ENCODE measurements at places on chromosomes 16 and 17.

- DNase-seq: no peak
Observed at GRCh38 chr16:12182212-12182611, 205.7 kb downstream of the SNX29 start.

DNA sequence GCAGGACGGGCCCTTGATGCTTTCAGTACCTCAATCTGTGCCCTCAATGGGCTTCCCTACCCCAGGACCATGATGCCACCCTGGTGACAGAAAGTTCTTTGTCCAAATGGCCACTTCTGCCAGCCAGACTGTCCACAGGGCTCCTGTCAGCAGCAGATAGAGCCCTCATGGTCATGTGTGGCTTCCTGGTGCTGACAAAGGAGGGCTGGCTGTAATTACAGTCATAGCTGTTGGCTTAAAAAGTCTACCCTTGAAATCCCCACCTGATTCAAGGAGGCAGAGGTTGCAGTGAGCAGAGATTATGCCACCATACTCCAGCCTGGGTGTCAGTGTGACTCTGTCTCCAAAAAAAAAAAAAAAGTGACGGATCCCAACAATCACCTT, 3.3 kb downstream of the TRPV2 start:
- no peak for DNase-seq

DNA sequence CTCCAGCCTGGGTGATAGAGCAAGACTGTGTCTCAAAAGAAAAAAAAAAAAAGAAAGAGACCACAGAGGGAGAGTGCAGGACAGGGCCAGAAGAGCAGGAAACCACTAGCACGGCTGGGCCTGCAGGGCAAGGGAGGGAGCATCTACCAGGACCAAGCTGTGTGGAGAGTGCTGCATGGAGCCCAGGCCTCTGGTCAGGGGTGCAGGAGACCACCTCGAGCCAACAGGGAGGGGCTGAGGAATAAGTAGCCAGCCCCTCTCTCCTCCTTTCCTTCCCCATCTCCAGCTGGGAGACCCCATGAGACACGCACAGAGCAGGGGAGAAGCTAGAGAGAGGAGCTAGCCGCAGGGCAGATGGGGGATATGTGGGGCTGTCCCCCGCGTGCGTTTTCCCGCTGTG, 67.0 kb upstream of the DNAH17 start:
- no peak for DNase-seq

- no peak for DNase-seq
Observed at GRCh38 chr16:69618307-69618706, 52.5 kb downstream of the NFAT5 start.

DNA sequence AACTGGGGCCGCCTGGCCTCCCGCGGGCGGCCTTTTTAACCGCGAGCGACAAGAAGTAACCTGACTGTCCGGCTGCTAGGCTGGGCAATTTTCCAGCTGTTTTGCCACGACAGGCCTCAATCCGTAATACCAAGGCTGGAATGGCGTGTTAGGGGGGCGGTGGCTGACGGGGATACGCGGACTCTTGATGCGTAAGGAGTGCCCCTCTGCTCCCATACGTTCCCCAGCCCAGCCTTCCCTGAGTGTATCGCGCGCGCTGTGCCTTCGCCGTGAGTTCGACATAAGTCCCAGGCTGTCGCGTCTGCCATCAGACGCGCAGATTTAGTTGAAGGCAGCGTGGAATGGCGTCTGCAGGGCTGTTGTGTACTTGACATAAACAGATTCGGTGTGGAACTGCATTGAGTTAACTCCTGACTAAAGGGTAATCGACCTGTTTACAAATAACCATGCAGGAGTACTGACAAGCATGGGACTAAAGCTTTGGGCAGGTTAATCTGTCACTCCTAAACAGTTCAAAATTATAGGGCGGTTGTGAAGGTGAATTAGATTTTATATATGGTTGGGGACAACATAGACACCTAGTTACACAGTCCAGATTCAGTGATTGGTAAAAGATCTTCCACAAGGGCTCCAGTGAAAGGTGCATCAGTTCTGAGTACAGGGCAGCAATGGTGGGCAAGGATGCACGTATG, 16.6 kb upstream of the ERN1 start:
- DNase-seq: peak; percentile 24

DNA sequence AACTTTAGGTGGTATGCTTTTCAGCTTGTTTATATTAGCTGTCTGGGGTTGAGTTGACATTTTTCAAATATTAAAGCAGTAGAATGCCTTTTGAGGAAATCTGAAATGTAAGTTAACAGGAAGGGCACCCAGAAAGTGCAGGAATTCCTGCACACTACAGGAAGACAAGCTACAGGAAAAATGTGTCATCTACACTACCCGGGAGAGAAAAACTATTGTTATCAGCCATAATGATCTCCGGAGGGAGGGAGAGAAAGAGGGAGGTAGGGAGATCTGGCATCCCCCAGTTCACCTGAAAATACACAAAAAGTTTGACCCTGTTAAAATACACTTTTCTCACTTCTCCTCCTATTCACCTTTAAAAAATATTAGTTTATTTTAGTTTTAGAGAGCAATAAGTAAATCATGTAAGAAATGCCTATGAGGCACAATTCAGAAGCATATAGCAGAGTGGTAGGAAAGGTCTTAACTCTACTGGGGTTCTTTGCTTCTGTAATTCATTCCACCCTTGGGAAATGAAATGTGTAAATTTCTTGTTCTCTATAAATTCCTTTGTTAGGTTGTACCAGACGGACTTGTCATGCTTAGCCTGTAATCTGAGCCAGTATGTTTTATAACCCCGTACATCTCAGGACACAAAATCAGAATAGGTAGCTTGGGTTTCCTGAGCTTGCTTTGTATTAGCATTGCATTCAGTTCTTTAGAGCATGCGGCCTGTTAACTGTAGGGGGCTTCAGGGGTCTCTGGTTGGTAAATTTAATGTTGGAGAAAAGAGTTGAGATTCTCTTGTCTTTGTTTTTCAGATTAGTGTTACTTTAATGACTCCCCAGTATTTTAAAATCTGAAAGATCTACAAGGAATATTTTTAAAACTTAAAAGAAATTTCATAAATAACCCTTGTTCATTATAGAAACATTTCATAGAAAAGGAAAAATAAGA, 3.3 kb downstream of the MAP2K6 start:
- no peak for DNase-seq

- DNase-seq: peak; percentile 47
Observed at GRCh38 chr16:57530104-57530521, 6.3 kb downstream of the CCDC102A start.

DNA sequence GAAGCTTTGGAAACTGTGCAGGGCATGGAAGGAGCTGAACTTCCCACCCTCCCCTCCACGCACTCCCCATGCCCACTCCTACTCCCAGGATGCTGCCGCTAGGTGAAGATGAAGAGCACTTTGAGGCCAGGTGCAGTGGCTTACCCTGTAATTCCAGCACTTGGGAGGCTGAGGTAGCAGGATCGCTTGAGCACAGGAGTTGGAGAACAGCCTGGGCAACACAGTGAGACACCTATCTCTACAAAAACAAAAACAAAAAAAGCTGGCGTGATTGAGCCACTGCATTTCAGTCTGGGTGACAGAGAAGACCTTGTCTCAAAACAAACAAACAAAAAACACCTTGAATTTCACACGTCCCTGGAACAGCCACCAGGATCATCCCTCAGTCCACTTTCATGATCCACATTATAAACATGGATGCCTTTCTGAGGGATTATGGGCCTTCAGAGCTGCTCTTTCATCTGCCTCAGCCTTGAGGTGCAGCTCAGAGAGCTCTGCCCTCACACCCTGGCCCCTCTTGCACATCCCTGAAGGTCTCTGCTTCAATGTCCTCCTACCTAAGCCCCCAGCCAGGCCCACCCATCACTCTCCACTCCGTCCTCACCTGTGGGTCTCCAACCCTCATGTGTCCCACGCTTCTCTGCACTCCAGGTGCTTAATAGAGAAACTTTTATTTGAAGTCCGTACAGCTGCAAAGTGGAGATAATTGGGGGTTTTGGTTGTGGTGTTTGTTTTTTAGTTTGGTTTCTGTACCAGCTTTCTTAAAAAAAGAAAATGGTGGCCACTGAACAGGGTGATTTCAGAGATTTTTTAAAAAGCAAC, 25.8 kb downstream of the PHB1 start:
- DNase-seq: no peak

- no peak for DNase-seq
Observed at GRCh38 chr17:830381-830780, 48.2 kb downstream of the MRM3 start.

DNA sequence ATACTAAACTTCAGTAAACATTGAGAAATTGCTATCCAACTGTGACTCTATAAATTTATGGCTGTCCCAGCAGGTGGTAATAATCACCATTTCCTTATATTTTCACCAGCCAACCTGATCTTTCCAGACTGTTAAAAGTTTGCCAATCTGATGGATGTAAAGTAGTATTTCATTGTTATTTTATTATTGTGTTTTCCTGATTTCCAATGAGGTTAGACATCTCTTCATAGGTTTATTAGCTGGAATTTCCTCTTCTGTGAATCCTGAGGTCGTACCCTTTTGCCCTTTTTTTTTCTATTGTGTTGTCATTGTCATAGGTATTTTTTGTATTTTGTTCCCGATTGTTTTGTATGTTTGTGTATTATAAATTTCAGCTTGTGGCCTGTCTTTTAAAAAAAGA, 31.7 kb downstream of the BMERB1 start:
- no peak for DNase-seq

DNA sequence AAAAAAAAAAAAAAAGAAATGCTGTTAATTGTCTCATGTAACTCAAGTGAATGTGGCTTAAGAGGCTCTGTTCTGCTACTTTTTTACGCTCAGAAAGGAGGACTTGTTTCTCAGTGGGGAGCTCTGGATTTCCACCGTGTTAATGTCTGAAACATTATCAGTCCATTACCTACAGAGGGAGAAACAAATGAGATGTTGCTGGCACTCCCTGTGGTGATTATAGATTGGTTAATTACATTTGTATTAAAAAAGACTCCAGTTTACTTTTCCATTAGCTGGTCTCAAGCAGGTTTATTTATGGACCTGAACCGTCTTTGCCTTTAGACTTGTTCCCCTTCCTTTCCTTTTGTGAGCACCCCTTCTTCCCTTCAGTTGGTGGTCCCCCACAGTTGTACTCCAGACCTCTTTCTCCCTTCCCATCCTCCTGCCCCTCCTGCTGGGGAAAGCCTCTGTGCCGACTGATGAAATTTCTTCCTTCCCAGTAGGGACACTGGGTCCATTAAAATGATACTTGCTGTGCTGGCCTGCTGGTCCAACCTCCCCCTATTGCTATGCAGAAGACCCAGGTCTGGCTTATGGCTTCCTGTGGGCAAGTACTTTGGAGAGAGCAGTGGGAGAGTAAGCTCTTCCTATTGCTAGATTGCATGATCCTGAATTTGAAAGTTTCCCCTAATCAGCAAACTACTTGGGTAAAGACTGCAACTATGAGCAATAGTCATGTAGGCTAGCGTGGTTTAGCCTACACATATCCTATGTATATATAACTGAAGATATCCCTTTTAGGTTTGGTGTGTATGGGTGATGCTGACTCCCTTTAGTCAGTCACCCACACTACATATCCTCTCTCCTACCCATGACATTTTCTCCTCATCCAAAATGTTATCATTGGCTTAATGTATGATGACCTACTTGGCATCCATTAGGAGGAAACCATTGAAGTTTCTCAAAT, 8.1 kb downstream of the CDC6 start:
- no peak for DNase-seq

- no peak for DNase-seq
Observed at GRCh38 chr16:30340621-30341020, 14.5 kb downstream of the CD2BP2 start.

DNA sequence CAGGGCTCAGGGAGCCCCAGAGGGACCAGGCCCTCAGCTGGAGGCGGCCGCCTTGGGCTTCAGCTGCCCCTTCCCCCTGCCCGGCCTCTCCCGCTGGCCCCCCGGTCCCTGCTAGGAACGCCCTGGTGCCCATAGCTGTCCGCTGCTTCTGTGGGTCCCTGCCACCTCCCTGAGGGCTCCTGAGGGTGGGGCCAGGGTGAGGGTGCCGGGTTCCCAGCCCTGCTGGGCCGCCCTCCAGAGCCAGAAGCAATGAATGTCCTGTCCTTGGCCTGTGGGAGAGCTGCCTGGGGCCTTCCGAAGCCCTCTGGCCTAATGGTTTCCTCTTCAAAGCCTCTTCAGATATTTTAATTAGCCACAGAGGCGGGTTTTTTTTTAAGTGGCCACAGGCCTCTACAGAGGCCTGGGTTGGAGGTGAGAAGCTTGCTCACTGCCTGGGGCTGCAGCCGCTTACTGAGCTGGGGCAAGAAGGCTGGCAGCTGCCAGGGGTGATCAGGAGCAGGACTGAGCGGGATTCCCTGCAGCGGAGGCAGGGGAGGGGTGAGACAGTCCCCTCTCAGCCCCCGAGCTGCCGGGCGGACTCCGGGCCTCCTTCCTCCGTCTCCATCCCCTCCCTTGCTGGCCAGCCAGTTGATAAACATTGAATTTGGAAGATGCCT, 9.9 kb downstream of the CENPX start:
- no peak for DNase-seq

- no peak for DNase-seq
Observed at GRCh38 chr16:31072540-31073141, 1.4 kb downstream of the ZNF668 start.

- no peak for DNase-seq
Observed at GRCh38 chr17:50767030-50767429, 288 bp downstream of the ANKRD40CL start.

- no peak for DNase-seq
Observed at GRCh38 chr16:81035975-81036750, 521 bp downstream of the ATMIN start.

DNA sequence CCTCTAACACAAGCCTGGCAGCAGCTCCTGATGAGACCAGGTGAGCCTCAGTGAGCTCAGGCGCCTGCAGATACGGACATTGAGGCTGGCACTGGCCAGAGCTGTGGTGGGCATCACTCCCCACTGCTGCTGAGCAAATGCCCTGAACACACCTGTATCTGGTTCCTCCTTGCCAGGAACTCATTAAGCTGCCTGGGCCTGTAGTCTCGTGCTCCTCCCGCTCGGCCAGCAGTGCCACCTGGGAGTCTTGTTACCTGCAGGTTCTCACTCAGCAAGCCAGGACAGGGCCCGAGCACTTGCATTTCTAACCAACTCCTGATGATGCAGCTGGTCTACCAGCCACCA, 13.3 kb downstream of the EIF4A3 start:
- DNase-seq: no peak

GRCh38 chr16:48870141-48870540, 260.2 kb upstream of the N4BP1 start:
- no peak for DNase-seq

- no peak for DNase-seq
Observed at GRCh38 chr16:48271728-48272127, 24.4 kb upstream of the ABCC11 start.

GRCh38 chr17:9538626-9539025, 37.0 kb downstream of the STX8 start:
- DNase-seq: no peak

DNA sequence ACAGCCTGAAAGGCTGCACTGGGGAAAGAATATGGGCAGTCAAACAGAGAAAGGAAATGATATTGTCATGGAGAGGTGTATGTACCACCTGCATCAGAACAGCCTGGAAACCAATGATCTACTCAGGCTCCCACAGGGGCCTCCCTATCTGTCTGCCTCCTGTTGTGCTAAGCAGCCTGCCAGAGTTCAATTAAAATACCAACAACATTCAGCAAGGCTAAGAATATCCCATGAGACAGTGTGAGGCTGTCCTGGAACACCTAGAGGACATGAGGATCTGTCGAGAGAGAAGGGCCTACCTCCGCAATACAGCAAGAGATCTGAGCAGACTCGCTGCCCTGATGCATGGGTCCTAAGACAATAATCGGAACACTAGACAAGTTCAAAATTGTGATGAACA, 8.4 kb downstream of the FXR2 start:
- no peak for DNase-seq
